ENCODE measurements at places on chromosomes 1 and 21. TPM values are rescaled to one million over a fixed set of nuclear protein-coding genes. Genes with fewer than 3 reads are reported as not detected.

HJV gene
- not detected for total RNA-seq

OR2T35 gene
- not detected for total RNA-seq

TRIM45 gene
- 1.2 TPM for total RNA-seq

NR0B2 gene
- not detected for total RNA-seq

All from hair follicle dermal papilla cell (primary cell).